ENCODE measurements at places on chromosomes 11 and 22.

- no peak for DNase-seq
These were observed 22.6 kb upstream of the OLFML1 start for GRCh38 chr11:7462706-7463105.

GRCh38 chr22:50734986-50735738, 2.8 kb upstream of the ACR start:
- no peak for DNase-seq

DNA sequence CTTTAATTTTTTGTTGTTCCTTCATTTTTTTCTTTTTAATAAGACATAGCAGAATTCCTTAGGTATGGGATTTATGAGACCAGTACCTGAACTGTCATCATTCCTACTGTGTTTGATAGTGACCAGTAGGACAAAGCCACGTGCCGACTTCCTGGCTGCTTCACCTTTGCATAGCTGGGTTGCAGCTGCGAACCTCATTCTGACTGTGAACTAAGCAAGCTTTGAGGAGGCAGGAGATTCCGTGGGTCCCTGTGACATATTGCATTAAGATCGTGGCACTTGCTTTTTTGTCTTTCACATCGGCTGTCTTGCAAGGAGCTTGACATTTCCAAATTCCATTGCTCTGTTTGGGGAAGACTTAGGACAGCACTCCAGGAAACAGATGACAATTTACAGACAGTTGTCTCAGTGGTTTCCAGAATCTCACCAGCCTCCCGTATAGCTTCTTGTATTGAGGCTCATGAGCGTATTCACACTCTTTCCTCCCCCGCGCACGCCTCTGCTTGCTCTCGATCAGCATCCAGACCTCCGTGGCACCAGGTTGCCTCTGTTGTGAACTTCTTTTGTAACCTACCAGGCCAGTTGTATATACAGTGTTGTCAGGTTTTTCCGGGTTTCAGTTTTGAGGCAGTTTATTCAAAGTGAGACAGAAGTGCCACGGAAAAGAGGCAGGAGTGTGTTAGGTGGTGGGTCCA, 101.7 kb downstream of the CWC15 start:
- no peak for DNase-seq

GRCh38 chr11:57202281-57202680, 20.5 kb downstream of the LRRC55 start:
- no peak for DNase-seq

GRCh38 chr22:38924347-38924952, 33.0 kb upstream of the APOBEC3A start:
- peak; percentile 67 for DNase-seq

DNA sequence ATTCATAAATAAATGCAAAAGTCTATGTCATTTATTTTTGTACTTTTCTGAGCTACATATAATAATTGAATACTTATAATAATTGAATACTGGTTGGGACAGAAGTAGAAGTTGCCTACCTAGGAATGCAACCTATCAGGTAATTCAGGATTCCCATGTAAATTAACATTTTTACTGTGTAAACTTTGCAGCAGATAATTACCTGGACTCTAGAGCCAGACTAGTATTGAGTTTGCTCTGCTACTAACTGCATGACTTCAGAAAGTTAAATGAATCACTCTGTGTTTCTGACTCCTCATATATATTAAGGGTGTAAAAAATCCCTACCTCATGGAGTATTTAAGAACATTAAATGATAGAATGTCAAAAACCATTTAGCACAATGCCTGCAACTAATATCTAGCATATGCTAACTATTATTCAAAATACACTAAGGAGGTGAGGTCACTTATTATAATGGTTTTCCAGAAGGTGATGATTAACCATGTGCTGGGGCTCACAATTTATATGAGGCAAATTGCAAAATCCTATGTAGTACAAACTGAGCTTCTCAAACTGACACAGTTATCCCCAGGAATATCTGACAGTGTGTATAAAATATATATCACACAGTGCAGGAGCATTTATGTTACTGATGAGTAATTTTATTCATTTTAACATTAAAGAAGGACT, 138.1 kb upstream of the ANO3 start:
- no peak for DNase-seq

DNA sequence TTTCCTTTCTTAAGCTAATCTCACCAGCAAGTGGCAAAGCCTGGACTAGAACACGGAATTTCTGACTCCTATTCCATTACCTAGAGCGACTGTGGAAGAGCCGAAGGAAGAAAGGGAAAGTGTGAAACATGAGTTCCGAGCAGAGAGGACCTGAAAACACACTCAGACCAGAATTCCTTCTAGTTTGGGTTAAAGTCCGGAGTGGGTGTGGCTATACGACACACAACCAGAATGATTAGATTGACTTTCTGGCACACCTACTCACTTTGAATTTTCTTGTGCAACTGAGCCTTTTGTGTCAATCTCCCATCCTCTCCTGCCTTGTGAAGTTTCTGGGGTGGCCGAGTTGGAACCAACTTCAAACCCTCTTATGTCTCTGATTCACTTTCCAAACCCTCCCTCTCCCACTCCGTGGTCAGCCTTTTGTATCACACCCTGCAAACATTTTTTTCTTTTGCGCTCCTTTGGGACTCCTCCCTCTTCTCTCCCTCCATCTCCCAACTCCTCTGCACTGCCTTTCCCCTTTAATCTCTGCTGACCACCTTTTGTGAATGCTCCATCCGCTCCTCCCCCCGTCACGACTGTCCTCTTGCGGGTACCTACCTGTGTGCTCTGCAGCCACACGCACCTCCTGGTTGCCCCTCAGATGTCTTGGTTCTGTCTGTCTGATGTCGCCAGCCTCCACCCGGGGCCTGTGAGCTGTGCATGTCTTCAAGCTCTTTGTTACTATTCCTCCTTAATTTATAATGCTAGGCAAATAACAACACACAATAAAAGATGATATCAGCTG, 86.3 kb upstream of the BLID start:
- DNase-seq: no peak

DNA sequence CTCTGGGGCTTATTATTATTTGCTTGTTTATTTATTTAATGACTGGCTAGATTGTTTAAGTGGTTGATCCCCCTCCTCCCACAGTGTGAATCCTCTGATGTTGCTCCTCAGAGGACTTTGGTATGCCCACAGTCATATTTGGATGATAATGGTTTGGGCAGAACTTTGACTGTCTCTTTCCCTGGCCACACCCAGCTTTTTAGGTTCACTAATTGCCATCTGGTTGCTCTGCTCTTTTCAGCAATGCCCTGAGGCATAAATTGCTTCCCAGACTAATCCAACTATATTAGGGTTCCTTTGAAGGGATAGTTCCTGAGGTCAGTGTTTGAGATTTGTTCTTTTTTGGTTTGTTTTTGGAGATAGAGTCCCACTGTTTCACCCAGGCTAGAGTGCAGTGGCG, 99.3 kb upstream of the RRM1 start:
- DNase-seq: no peak

DNA sequence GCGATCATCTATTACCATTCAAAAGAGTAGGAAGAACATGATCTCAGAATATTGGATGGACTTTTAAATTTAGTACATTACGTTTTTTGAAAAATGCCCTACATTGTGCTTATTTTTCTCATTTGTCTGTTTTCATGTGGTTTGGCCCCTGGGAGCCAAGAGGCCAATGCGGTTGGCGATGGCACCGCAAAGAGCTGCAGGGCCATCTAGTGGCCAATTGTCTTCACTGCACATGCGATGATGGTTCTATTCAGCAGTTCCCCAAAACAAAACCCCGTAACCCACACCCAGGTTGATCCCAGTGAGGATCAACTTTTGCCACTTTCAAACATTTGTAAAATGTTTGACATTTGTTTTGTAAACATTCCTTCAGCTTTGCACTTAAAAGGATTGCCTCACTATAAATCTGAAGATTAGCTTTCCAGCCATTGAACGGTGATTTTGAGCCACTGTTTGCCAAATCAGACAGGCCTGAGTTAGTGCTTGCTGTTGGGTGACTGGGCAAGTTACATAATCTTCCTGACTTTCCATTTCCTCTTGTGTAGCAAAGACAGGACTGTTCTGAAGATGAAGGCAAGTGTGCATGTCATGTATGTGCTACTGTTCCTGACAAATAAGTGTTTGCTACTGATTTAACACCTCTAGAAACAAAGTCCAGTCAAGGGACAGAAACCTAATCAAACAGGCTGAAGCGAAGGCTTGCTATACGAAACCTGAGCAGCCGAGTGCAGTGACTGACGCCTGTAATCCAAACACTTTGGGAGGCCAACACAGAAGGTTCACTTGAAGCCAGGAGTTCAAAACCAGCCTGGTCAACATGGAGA, 29.2 kb upstream of the XBP1 start:
- DNase-seq: no peak

DNA sequence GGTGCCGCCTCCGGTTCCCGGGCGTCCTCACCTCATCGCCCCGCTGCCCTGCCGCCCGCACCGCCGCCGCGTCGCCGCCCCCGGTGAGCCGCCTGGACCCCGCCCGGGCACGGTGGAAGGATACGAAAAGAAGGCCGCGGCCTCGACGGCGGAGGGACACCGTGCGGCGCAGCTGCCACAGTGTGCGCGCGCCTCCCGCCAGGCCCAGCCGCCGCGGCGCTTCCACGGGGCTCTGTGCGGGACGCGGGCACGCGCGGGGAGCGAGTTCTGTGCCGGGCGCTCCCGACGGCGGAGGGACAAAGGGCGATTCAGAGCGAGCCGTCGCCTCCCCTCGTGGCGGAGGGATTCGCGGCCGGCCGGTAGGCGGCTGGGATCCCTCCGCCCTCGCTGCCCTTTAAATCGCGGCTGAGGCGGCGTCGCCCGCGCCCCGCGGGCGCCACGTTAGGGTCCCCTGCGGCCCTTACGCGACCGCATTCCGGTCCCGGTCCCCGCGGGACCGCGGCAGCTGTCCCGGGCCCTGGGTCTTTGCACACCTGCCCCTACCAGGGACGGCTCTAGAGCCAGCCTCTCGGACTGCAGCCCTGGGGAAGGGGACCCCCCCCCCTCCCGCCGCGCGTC, 568 bp upstream of the KMT5B start:
- peak; percentile 26 for DNase-seq

- DNase-seq: no peak
These were observed 38.1 kb downstream of the COA4 start for GRCh38 chr11:73838443-73839122.

DNA sequence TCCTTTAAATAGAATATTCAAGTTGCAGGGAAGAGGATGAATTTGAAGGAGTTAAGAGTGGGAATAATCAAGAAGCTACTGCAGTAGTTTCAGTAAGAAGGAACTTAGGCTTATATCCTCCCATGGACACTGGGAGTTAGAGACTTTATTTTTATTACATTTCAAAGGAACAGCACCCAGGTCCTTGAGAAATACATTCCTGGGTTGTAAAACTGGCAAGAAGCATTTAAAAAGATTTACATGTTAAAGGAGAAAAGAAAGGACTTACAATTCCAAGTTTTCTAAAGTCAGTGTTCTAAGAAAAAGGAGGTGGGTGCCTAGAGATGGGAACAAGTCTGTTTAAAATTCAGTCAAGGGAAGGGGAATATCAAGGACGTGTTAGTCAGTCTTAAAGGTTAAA, 306.9 kb downstream of the JRKL start:
- DNase-seq: no peak

GRCh38 chr11:82896183-82896582, 4.0 kb downstream of the PRCP start:
- DNase-seq: no peak

GRCh38 chr11:68141246-68142027, 20.2 kb upstream of the CHKA start:
- DNase-seq: no peak

DNA sequence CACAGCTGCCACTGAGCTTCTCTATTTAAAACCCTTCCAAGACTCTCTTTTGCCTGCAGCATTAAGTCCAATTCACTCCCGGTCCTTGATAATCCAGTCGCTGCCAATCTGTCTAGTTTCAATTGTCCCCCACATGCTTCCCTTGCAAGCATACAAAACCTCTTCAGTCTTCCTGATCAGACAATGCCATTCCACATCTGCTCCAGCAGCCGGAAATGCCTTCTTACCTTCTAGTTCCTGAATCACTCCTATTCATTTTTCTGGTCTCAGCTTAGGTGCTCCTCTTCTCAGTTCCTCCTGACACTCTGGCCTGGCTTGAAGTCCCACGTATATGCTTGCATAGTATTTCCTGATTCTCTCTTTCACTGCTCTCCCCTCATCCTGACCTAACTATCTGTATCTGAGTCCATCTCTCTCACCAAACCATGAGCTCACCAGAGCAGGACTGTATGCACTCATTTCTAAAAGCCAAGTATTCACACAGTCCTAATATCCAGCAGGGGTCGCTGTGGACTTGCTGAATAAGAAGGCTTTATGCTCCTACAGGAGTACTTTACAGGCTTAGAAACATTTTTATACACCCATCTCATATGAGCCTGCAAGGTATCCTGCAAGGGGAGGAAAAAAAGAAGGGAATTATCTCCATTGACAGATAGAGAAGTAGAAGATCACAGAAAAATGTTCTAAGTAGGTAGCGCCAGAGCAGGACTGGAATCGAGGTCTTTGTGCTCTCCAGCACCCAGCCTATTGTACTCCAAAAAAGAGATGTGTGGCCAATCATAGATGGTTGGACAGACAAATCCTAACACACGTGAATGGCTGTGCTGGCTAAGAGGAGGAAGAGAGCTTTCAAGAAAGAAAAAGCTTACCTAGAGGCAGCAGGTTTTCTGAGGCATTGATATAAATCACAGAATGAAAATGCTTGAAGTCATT, 19.2 kb downstream of the XRRA1 start:
- DNase-seq: peak; percentile 11

- DNase-seq: no peak
These were observed 2.2 kb downstream of the PNPLA2 start for GRCh38 chr11:820655-821511.

GRCh38 chr11:27451244-27451965, 21.2 kb downstream of the LGR4 start:
- no peak for DNase-seq

GRCh38 chr22:32682990-32683389, 118.5 kb upstream of the TIMP3 start:
- DNase-seq: no peak

- no peak for DNase-seq
These were observed 10.7 kb upstream of the LIPT2 start for GRCh38 chr11:74504100-74504691.

DNA sequence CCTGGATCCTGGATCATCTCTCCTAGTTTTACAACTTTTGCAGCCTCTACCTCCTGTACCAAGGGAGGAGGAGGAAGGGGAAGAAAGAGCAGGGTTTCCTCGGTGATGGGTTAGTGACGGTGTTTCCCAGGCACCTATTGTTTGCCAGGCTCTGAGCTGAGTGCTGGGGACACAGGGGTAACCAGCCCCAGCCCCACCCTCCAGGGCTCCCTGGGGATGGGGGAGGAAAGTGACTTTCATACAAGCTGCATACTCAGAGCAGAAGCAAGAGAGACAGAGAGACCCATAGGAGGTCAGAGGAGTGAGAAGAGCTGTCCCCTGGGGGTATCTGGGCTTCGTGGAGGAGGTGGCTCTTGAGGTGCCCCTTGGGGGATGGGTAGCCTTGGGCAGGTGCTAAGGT, 89.4 kb upstream of the THY1 start:
- DNase-seq: no peak

GRCh38 chr11:111697933-111698371, 68.2 kb downstream of the PPP2R1B start:
- no peak for DNase-seq

DNA sequence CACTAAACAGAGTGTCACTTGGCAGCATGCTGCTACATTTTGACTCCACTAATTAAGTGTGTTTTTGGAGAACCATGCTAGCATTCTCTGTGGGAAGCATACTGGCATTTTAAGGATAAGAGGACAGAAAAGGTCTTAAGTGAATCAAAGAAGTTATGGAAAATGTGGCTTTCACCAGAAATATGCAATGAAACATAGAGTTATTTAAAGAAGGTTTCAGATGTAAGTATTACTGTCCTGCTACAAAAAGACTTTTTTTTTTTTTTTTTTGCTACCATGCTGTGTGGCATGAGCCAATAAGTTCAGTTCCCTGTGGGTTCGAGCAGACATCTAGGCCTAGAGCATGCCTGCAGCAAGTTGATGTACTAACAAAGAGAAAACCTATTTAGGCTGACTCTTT, 187.6 kb downstream of the MSANTD4 start:
- no peak for DNase-seq

Data from NCI-H1417 treated with DMSO at 0.1 percent for 48 hours (cell line).